Activated CD4-positive, alpha-beta T cell treated with anti-CD3 and anti-CD28 coated beads for 4 hours (primary cell): ENCODE measurements at places on chromosomes 1 and 21.

DNA sequence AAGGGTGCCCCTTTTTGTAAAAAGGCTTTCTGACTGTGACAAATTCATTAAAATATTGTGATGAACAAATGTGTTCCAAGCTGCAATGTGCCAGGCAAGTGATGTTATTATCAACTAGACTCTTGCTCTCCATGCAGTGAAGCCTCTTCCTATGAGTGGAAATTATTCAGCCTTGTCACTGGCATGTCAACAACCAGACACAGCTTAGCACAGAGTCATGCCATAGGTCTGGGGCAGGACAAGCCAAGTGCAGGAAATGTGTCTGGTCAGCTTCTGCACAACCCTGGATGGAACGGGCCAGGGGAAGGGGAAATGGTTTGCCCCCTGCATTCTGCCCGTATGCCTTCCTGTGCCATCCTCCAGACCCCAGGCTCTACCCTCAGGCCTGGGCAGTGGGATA lies 27.4 kb upstream of the GJA5 start:
- DNase-seq, result no peak

DNA sequence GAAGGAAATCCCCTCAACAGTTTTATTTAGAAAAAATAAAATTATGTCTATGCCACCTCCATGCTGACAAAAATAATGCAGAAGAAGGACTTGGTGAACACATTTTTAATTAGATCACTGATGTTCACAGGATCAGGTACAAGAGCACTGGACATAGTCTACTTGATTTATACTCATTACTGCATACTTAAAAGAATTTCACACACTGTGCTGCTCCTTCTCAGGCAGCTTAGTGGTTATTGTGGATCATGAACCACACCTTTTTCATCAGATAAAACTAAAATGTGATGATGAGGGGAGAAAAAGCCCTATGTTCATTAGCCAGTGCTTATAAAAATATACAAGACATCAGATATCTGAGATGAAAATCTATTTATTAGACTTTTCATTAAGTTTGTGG lies 103.3 kb upstream of the DPH5 start:
- no peak for DNase-seq

- no peak for DNase-seq
Measured at GRCh38 chr1:214229736-214230135, 51.2 kb upstream of the SMYD2 start.

DNA sequence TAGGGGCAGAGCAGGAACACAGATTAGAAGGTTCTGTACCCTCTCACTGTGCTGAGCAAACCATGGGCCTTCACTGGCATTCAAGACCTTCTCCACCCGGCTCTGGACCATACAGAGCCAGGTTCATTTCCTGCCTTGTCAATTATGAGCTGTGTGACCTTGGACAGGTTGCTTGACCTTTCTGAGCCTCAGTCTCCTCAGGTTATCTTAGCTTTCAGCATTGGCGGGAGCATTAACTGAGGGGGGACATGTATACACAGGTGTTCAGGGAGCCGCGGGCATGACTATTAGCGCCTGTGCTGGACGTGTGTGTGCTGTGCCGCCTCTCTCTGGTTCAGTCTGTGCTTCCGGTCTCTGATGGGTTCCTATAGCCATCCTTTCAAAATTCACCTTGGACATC lies 32.1 kb downstream of the HTR6 start:
- DNase-seq, result no peak
